DMS153 (cell line): ENCODE measurements at places on chromosomes 5 and 9.

DNA sequence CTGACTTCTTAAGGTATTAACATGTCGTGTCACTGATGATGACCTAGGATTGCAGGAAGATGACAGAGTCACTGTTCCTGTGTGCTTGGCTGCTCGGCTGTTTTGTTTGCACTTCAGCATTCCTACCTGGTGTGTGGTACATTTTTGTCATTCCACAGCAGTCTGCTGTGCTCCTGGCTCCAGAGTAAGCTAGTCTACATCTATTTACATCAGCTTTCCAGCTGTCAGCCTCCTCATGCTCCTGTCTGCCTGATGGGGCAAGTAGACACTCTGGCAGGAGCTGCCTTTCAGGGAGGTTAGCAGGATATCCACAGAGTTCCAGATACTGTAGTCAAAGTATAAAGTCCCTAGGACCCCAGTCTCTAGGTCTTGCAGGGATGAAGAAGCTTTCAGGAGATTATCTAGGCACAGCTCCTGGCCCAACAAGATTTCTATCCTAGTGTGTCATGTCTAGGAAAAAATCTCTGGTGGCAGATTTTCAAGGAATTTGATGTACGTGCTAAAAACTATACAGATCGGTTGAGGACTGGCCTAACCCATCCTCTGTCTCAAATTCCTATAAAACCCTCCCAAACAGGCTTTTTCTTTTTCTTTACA, 28.4 kb downstream of the RUSC2 start:
- DNase-seq = no peak

- no peak for DNase-seq
These were observed 691 bp downstream of the THBS4 start for GRCh38 chr5:80035839-80036238.

GRCh38 chr5:86894056-86894455, 276.3 kb downstream of the COX7C start:
- no peak for DNase-seq

GRCh38 chr9:133453651-133454050, 6.1 kb upstream of the CACFD1 start:
- no peak for DNase-seq

DNA sequence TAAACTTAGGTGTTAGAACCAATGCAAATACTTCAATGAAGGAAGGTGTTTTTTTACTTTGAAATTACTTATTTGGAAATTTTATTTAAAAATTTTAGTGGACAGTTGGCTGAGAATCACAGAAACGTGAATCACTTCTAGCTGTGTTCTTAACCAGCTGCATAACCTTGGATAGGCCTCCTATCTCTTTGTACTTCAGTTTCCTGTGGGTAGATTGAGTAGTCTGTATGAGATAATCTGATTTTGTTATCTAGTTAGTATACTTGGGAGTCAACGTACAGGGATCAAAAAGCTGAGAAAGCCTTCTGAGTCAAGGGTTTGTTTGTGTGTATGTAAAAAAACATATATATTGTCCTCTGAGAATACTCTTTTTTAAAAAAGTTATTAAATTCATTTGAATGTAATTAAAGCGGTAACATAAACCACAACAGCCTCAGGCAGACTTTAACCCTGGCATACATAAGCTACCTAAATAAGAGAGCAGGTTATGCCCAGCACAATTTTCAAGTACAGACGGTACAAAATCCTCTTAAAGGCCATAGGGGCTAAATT, 38.1 kb upstream of the ZCCHC7 start:
- DNase-seq = no peak

DNA sequence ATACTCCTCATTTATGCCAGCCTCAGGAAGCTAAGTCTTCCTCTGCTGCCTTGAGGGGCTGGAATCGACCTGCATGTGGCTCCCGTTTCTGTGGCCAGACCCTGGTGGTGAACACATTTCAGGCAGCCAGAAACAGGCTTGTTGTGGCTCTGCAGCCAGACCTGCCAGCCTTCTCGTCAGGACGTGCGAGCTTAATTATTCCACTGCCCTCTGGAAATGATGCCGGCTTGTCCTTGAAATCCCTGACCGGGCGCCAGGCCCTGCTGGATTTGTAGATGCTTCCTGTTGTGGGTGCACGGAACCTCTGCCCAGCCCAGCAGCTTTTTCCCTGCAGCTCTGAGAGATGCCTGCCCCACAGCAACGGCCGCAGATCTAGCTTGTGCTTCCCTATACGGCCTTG, 41.6 kb downstream of the PDZD2 start:
- no peak for DNase-seq

- DNase-seq = no peak
These were observed 152.5 kb upstream of the GHR start for GRCh38 chr5:42270771-42271170.

DNA sequence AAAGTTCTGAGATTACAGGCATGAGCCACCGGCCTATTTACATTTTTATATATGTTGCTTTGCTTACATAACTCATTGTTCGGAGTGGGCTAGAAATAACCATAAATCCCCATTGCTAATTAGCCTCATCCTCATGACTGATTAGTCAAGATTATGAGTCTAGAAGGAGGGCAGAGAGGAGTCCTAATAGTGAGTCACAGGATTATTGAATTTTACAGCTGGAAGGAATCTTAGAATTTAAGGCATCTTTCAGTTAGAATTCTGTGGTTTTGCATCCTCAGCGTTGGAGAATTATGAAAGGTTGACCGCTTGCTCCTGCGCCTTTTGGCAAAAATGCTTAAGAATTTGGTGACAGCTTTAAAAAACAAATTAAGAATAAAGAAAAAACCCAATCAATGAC, 2.6 kb upstream of the PBX3 start:
- DNase-seq = no peak

DNA sequence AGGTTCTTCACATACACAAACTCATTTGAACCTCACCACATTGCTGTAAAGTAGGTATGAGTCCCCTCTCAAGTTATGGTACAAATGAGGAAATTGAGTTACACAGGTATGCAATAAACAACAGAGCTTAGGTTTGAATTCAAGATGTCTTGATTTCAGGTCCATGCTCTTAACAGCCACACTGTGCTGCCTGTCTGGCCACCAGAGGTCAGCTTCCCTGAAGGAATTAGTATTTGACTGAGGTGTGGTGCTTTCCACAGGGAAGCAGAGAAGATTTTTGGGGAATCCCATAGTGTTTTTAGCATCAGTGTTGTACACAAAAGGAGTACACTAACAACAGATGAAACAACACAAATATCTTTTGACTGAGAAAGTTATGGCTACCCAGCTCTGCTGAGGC, 94.4 kb upstream of the ITGA1 start:
- DNase-seq = no peak

DNA sequence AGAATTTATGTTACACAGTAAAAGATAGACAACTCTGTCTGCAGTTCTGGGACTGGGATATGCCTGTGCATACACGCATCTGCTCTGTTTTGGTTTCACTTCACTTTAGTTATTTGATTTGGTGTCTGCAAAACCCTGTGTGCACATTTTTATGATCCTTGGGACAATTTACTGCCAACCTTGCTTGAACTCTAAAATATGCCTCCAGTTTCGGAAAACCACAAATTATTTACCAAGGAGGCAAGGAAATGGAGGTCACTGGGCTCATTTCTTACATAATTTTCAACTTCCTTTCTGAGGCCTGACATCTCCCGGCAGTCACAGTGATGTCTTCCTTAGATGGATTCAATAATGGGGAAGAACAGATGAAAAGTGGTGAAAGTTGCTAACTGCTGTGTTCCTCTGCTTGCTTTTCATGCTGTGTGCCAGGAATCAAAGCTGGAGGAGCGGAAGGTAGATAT, 61.2 kb upstream of the TAF11L2 start:
- no peak for DNase-seq
